ENCODE measurements at places on chromosomes 12 and 14. TPM values are rescaled to one million over a fixed set of nuclear protein-coding genes. Genes with fewer than 3 reads are reported as not detected.

DNA sequence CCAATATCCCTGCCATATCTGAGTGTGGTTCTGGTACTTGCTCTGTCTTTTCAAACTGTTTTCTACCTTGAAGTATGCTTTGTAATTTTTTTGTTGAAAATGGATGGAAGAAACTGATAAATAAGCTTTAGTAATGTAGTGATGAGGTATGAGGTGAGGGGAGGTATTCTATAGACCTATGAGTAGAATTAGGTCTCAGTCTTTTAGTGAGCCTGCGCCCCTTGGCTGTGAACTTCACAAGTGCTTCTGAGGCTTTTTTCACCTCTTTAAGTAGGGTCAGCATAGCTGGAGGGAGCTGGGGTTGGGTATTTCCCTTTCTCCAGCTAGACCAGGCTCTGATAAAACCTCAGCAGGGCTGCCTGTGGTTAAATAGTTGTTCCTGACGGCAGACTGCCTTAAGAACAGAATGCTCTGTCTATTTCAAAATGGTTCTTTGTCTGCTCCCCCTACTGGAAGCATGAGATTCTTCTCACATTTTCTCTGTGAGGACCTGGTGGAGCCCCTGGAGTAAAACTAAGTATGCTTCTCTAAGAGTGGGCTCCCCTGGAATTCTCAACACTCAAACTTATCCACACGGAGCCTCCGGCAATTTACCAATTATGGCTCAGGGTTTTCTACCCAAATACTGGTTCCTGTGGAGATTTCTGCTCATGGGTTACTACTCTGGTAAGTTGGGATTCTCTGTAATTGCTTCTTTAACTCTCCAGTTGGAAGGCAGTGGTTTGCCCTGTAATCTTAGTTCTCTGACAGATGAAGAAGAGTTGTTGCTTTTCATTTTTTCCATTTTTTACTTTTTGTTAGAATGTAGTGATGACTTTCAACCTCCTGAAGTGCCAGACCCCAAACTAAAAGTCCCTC, 13.1 kb downstream of the KRT5 start:
- H3K36me3 ChIP-seq: no peaks in the 10 kb centered on the region
- no peak overlapping the region for H3K4me3 ChIP-seq
- no peak overlapping the region for H3K27ac ChIP-seq
- DNase-seq: no peak
- peaks cover 2% of the 10 kb centered on the region for H3K27me3 ChIP-seq

- DNase-seq: no peak
- H3K27me3 ChIP-seq: no peaks in the 10 kb centered on the region
- H3K27ac ChIP-seq: no peak overlapping the region
- H3K4me3 ChIP-seq: no peak overlapping the region
- no peaks in the 10 kb centered on the region for H3K4me1 ChIP-seq
Measured at GRCh38 chr12:109558374-109559199, 14.7 kb downstream of the MMAB start.

The TAS2R14 gene
- total RNA-seq: 1.0 TPM

The CCDC175 gene
- not detected for total RNA-seq

- H3K4me1 ChIP-seq: no peaks in the 10 kb centered on the region
- no peaks in the 10 kb centered on the region for H3K36me3 ChIP-seq
- H3K4me3 ChIP-seq: no peak overlapping the region
- no peak overlapping the region for H3K27ac ChIP-seq
- peaks cover 14% of the 10 kb centered on the region for H3K27me3 ChIP-seq
Measured at GRCh38 chr12:131618303-131618658, 92.6 kb upstream of the SFSWAP start.

DNA sequence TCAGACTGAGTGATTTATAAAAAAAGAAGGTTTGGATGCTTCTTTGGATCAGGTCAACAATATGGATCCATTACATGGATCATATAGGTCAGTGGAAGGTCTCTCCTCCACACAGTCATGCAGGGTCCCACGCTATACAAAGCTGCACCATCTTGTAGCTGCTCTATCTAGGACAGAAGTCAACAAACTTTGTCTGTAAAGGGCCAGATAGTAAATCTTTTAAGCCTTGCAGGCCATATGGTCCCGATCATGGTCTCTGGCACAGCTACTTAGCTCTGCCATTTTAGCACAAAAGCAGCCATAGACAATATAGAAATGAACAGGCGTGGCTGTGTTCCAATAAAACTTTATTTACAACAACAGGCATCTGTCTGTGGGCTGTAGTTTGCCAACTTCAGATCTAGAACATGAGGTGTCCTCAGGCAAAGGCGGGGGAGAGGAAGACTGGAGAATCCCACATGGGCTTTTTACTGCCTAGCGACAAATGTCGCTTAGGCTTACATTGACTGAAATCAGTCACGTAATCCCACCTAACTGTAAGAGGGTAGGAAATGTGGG, 36.7 kb downstream of the TMEM233 start:
- H3K4me1 ChIP-seq: no peaks in the 10 kb centered on the region
- no peaks in the 10 kb centered on the region for H3K27me3 ChIP-seq
- no peak for DNase-seq
- H3K27ac ChIP-seq: no peak overlapping the region

- no peak for DNase-seq
- H3K4me1 ChIP-seq: peaks cover 24% of the 10 kb centered on the region
- peaks cover 68% of the 10 kb centered on the region for H3K36me3 ChIP-seq
- H3K27me3 ChIP-seq: no peaks in the 10 kb centered on the region
- H3K4me3 ChIP-seq: no peak overlapping the region
Measured at GRCh38 chr12:56714431-56714929, 10.6 kb downstream of the NACA start.

DNA sequence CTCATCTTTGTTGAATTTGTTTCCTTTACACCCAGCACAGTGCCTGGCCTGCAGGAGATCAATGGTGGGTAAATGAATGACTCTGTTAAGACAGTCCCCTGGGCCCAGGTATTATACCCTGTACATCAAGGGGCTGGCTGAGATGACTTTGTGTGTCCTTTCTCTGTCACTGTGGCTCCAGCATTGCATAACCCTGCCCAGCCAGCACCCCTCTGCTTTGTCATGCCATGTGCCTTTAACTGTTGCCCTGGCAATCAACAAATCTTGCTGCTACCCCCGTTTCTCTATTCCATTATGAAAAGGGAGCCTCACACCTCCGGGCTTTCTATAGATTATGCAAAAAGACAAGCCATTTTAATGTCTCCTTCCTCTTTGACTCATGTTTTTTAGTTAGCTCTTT, 7.6 kb upstream of the FLVCR2 start:
- DNase-seq: no peak
- H3K4me1 ChIP-seq: peaks cover 15% of the 10 kb centered on the region
- H3K4me3 ChIP-seq: no peak overlapping the region
- H3K27ac ChIP-seq: no peak overlapping the region
- H3K36me3 ChIP-seq: no peaks in the 10 kb centered on the region
- H3K27me3 ChIP-seq: no peaks in the 10 kb centered on the region

- DNase-seq: no peak
- no peaks in the 10 kb centered on the region for H3K4me1 ChIP-seq
- no peaks in the 10 kb centered on the region for H3K36me3 ChIP-seq
- no peak overlapping the region for H3K4me3 ChIP-seq
- H3K27me3 ChIP-seq: no peaks in the 10 kb centered on the region
Measured at GRCh38 chr12:91732086-91732485, 413.6 kb downstream of the BTG1 start.

- no peaks in the 10 kb centered on the region for H3K36me3 ChIP-seq
- peaks cover 27% of the 10 kb centered on the region for H3K4me1 ChIP-seq
- no peaks in the 10 kb centered on the region for H3K27me3 ChIP-seq
- H3K4me3 ChIP-seq: no peak overlapping the region
- no peak for DNase-seq
- peak overlapping the region; percentile 42 for H3K27ac ChIP-seq
Measured at GRCh38 chr14:95495538-95496025, 20.9 kb downstream of the SYNE3 start.

DNA sequence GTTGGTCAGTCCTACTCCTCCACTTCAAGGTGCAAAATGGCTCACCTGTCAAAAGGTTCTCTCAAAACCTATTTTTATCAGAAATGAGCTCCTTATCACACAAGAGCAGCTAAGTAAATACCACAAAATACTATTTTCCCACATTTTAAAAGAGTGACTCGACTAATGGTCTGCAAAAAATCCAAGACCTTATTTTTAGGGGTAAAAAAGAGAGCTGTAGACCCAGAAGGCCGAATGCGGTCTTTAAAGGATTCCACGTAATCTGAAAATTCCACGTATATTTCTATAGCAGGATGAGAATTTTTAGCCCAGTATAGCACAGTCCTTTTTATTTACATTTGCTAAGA, 3.8 kb downstream of the C14orf93 start:
- H3K27me3 ChIP-seq: no peaks in the 10 kb centered on the region
- no peak for DNase-seq
- peak overlapping the region; percentile 72 for H3K4me3 ChIP-seq
- H3K4me1 ChIP-seq: peaks cover 13% of the 10 kb centered on the region
- peak overlapping the region; percentile 96 for H3K27ac ChIP-seq

GRCh38 chr12:117643971-117644370, 282.5 kb upstream of the NOS1 start:
- no peak overlapping the region for H3K4me3 ChIP-seq
- H3K27ac ChIP-seq: no peak overlapping the region
- no peaks in the 10 kb centered on the region for H3K4me1 ChIP-seq
- no peaks in the 10 kb centered on the region for H3K27me3 ChIP-seq

The INHBC gene
- total RNA-seq: not detected

- DNase-seq: no peak
- H3K4me1 ChIP-seq: peaks cover 8% of the 10 kb centered on the region
- H3K27me3 ChIP-seq: no peaks in the 10 kb centered on the region
- no peak overlapping the region for H3K4me3 ChIP-seq
- peaks cover 52% of the 10 kb centered on the region for H3K36me3 ChIP-seq
Measured at GRCh38 chr12:128796439-128797118, 27.2 kb downstream of the SLC15A4 start.

The BIN2 gene
- 63.3 TPM for total RNA-seq

- no peak overlapping the region for H3K4me3 ChIP-seq
- H3K27me3 ChIP-seq: no peaks in the 10 kb centered on the region
- no peak for DNase-seq
- no peaks in the 10 kb centered on the region for H3K4me1 ChIP-seq
- no peak overlapping the region for H3K27ac ChIP-seq
Measured at GRCh38 chr14:87732562-87732961, 260.4 kb downstream of the GALC start.

The ITGA7 gene
- 2.8 TPM for total RNA-seq

The POTEG gene
- not detected for total RNA-seq

The AKT1 gene
- 56.2 TPM for total RNA-seq

DNA sequence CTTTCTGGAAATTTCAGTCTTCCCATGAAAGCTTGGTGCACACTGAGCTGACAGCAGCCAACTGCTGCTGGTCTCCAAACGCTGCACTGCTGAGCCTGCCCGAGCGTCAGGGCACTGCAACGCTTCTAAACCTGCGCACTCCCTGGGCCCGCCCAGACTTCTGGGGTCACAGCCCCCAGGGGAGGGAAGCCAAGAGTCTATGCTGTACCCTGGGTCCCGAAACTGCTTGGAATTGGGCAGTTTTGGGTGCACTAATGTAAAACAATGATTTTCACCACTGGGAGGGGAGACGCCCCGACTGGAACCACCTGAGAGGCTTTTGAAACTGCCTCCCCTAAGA, 32.0 kb downstream of the CCDC92 start:
- no peak for DNase-seq
- no peak overlapping the region for H3K4me3 ChIP-seq
- peaks cover 41% of the 10 kb centered on the region for H3K36me3 ChIP-seq
- H3K27me3 ChIP-seq: no peaks in the 10 kb centered on the region

- H3K27ac ChIP-seq: no peak overlapping the region
- no peaks in the 10 kb centered on the region for H3K27me3 ChIP-seq
- H3K36me3 ChIP-seq: no peaks in the 10 kb centered on the region
Measured at GRCh38 chr12:95532851-95533250, 18.4 kb downstream of the USP44 start.

The SLC17A8 gene
- 3.0 TPM for total RNA-seq

Measured in thymus (tissue), 14 donors.